ENCODE measurements at places on chromosomes 4 and X. TPM values are rescaled to one million over a fixed set of nuclear protein-coding genes. Genes with fewer than 3 reads are reported as not detected.

- no peak overlapping the region for H3K4me3 ChIP-seq
- no peak overlapping the region for H3K27ac ChIP-seq
- peaks cover 2% of the 10 kb centered on the region for H3K27me3 ChIP-seq
- H3K36me3 ChIP-seq, result no peaks in the 10 kb centered on the region
- no peak for DNase-seq
- H3K4me1 ChIP-seq, result peaks cover 8% of the 10 kb centered on the region
Observed at GRCh38 chrX:45445745-45446412, 245.2 kb upstream of the DIPK2B start.

DUX4 gene
- total RNA-seq, result not detected

PASD1 gene
- not detected for total RNA-seq

DNA sequence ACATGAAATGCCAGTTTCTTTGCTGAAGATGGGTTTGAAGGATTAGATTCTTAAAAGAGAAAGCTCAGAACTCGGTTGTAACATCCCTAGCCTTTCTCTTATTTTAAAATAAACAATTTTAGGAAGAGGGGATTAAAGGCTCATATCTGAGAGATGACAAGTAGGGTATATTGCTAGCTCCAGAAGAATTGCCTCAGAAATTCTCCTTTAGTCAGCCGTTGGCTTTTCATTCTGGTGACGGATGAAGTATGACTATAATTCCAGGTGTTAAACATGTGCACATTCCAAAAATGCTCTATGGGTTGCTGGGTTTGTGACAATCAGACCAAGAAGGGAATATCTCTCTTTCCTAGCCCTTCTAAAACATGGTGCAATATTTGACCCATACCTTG, 17.8 kb downstream of the DKK2 start:
- no peaks in the 10 kb centered on the region for H3K36me3 ChIP-seq
- H3K4me3 ChIP-seq, result no peak overlapping the region
- H3K4me1 ChIP-seq, result peaks cover 8% of the 10 kb centered on the region
- no peak for DNase-seq

Measured in WTC11 (cell line).